HT1080 (cell line): ENCODE measurements at places on chromosomes 5 and 9.
A peak's percentile ranks its signal among the peaks of the same experiment; 100 is the strongest.

- peak; percentile 97 for DNase-seq
These were observed 136.3 kb downstream of the FOXD1 start for GRCh38 chr5:73312146-73312871.

GRCh38 chr9:107688728-107689127 lies 199.2 kb upstream of the KLF4 start:
- no peak for DNase-seq

GRCh38 chr5:54273715-54274114 lies 36.7 kb downstream of the ARL15 start:
- no peak for DNase-seq

DNA sequence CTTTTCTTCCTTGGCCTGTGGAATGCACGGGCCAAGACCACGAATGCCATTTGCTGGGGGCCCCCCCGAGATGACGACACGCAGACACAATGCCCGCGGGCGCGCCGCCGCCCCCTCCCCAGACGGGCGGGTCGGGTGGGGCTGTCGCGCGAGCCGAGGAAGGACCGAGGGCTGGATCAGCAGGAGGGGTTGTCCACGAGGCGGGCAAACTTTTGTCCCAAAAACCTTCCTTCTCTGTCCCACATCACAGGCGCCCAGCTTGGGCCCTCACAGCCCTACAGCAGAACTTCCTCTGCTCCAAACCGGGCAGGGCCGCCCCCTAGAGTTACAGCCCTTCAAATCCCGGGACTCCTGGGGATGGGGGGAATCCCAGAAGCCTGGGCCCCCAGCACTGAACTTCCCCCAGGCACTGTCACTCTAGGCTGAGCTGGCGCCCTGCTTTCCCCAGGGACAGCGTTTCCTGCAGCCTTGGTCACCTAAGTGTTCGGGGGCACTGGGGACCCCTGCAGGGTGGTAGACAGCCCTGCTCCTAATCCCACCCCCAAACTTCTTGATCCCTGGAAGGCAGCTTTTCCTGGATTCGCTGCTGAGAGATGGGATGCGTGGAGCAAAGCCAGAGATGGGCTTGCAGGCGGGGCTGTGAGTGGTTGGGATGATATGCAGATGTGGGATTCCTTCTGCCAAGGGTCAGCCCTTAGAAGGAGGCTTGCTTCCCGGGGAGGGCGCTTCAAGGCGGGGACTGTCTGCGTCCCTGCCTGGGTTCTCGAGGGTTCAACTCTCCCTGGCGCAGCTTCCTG lies 980 bp downstream of the COL5A1 start:
- peak; percentile 76 for DNase-seq

DNA sequence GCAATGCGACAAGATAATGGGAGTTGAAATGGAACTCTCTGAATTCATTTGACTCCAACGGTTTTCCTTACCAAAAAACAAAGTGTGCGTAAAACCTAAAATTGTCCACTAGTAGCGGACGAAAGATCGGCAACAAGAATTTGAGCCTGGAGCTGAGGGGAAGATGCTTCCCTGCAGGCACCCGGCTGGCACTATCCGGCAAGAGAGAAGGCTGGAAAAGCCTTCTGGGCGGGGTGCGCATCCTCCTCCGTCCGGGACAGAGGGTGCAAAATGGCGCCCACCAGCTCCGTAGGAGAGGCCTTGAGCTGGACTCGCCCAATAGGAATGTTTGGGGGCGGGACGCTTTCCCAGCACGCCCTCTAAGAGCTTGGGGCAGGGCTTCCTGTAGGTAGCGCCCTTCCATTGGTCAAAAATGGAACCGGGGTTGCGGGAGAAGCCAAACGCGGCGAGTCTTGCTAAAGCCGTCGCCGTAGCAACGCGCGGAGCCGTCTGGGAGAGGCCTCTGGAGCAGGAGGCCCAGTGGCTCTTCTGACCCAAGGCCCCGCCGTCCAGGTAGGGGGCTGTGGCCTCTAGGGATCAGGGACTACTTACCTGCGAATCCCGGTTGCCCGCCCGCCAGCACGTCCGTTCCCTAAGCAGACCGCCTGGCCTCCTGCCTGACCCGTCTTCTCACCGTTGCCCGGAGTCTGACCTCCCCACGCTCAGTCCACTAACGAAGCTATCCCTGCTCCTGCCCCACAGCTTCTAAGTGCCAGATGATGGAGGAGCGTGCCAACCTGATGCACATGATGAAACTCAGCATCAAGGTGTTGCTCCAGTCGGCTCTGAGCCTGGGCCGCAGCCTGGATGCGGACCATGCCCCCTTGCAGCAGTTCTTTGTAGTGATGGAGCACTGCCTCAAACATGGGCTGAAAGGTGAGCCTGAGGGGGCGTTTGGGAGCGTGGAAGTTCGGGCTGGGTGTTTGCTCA lies 9.2 kb downstream of the RUFY1 start:
- peak; percentile 97 for DNase-seq

DNA sequence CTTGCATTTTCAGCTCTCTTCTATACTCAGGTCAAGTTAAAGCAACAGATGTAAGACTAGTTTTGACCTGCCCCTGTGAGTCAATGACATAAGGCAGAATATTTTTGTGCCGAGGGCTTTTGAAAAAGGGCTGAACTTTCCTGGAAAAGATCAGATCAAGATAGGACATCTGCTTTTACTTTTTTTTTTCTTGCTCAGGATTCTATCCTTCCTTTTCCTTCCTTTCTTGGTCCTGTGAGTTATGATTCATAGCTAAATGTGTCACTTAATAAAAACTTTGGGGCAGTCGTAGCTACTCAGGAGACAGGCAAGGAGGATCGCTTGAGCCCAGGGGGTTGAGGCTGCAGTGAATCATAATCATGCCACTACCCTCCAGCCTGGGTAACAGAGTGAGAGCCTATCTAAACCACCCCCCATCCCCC lies 84.3 kb upstream of the BRINP1 start:
- DNase-seq, result peak; percentile 56
